CD4-positive, alpha-beta memory T cell (primary cell): ENCODE measurements at places on chromosomes 5 and 9.

GRCh38 chr5:140342287-140342686 lies 4.1 kb downstream of the HBEGF start:
- H3K4me3 ChIP-seq, result no peak overlapping the region
- H3K36me3 ChIP-seq, result no peaks in the 10 kb centered on the region
- no peak overlapping the region for H3K27ac ChIP-seq
- peak; percentile 54 for DNase-seq

DNA sequence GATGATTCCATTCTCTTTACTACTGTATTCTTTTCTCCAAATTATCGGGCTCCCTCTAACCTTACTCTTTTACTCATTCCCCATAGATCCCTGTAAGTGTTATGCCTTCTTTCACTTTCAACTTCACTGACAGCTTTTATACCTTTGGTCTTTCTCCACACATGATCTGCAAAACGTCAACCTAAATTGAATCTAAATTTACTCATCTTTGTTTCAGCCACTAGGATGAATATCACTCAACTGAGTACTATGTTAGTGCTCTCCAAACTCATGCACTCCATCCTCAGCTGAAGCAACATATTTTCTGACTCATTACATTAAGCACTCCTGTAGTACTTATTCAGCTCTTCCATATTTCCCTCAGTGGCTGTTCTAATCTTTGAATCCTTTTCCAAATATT lies 133.4 kb downstream of the ADAMTS19 start:
- H3K36me3 ChIP-seq, result no peaks in the 10 kb centered on the region
- no peaks in the 10 kb centered on the region for H3K4me1 ChIP-seq
- DNase-seq, result no peak
- no peak overlapping the region for H3K4me3 ChIP-seq

DNA sequence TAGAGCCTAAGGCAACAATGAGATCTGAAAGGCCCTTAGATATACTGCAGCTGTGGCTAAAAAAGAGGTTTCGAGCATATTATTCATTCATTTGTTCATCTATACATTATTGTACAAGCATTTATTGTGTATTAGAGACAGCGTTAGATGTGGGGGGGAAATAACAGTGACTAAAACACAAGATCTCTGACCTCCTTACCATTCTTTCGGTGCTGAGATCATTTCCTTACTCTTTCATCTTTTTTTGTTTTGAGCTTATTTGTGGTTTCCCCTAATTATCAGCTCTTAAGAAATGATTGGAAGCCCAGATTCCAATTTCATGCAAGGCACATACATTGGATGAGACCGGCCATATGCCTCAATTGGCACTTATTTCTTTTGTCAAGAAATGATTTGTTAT lies 113.2 kb downstream of the SEC61B start:
- H3K4me3 ChIP-seq, result no peak overlapping the region
- no peaks in the 10 kb centered on the region for H3K4me1 ChIP-seq
- H3K27me3 ChIP-seq, result no peaks in the 10 kb centered on the region
- no peaks in the 10 kb centered on the region for H3K36me3 ChIP-seq

GRCh38 chr9:93958819-93959682 lies 3.9 kb upstream of the BARX1 start:
- H3K27me3 ChIP-seq, result peaks cover 43% of the 10 kb centered on the region
- H3K27ac ChIP-seq, result no peak overlapping the region

- H3K4me3 ChIP-seq, result no peak overlapping the region
- no peaks in the 10 kb centered on the region for H3K36me3 ChIP-seq
- H3K27ac ChIP-seq, result no peak overlapping the region
- no peak for DNase-seq
- H3K4me1 ChIP-seq, result no peaks in the 10 kb centered on the region
These were observed 1094.9 kb upstream of the C9orf72 start for GRCh38 chr9:28668158-28668557.

- H3K4me1 ChIP-seq, result peaks cover 5% of the 10 kb centered on the region
- no peak overlapping the region for H3K4me3 ChIP-seq
- no peaks in the 10 kb centered on the region for H3K36me3 ChIP-seq
- no peaks in the 10 kb centered on the region for H3K27me3 ChIP-seq
These were observed 16.4 kb upstream of the RUFY1 start for GRCh38 chr5:179533907-179534306.

- H3K27me3 ChIP-seq, result no peaks in the 10 kb centered on the region
- H3K36me3 ChIP-seq, result no peaks in the 10 kb centered on the region
- no peak overlapping the region for H3K27ac ChIP-seq
- H3K4me1 ChIP-seq, result no peaks in the 10 kb centered on the region
- H3K4me3 ChIP-seq, result no peak overlapping the region
- DNase-seq, result peak; percentile 5
These were observed 106.7 kb downstream of the SMIM15 start for GRCh38 chr5:61055434-61056006.

DNA sequence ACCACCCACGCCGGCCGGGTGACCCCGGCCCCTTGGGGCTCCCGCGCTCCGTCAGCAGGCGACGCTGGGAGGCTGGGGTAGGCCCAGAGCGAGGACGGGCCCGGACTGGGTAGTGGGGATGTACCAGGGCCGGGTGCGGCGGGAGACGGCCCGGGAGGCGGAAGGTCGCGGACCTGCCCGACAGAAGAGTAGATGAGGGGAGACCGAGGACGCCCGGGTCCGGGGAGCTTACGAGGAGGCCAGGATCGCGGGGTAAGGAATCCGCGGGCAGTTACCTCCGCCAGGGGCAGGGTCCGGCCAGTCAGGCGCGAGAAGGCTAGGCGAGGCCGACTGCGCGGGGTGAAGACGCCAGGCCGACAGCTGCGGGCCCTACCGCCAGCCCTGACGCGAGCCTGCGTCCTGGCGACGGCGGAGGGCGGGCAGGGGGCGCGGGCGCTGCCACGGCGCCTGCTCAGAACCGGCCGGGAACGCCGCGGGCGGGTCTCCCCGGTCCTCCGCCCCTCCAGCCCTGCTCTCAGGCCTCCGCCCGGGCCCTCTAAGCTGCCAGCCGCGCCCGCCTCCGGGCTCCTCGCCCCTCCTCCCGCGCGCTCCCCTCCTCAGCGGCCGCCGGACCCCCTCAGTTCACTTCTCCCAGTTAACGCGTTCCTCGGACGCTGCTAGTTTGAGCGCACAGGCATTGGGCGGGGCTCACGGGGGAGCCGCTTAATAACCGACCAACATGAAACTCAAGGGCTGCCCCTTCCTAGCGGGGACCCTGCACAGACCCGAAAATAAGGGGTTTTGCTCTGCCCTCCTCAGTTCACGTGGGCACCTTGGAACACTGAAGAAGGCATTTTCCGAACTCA lies at the start of gene CPLANE1:
Gene CPLANE1 (minus strand): TSS at position 407 of the 845 bp plus-strand sequence. CDS start 1,678 bp downstream, outside the sequence.
- H3K27me3 ChIP-seq, result no peaks in the 10 kb centered on the region
- H3K36me3 ChIP-seq, result no peaks in the 10 kb centered on the region
- peaks cover 5% of the 10 kb centered on the region for H3K4me1 ChIP-seq

DNA sequence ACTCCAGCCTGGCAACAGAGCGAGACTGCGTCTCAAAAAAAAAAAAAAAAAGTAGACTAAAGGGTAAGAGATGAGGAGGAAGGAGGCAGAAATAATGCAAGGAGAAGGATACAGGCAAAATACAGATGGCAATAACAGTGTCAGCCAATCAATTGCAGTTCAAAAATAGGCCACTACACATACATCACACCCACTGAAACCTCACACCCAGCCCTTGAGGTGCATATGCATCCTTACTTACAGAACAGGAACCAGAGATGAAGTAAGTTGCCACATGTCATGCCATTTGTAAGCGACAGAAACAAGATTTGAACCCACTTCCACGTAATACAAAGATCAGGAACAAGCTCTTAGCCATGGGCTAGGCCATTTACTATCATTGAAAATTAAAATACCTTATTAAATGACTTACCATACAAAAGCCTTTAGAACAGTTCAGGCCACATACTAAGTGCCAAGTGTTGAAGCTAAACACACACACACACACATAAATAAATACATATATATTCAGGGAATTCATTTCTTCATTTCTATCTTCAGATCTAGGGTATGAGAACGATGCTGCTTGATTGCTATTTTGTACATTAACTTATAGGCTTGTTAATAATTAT lies 98.4 kb downstream of the FNBP1 start:
- no peaks in the 10 kb centered on the region for H3K27me3 ChIP-seq
- H3K36me3 ChIP-seq, result peaks cover 6% of the 10 kb centered on the region
- H3K4me3 ChIP-seq, result no peak overlapping the region
- peak; percentile 83 for DNase-seq
- peaks cover 59% of the 10 kb centered on the region for H3K4me1 ChIP-seq

- H3K4me3 ChIP-seq, result peak overlapping the region; percentile 88
- H3K27ac ChIP-seq, result peak overlapping the region; percentile 95
- no peaks in the 10 kb centered on the region for H3K27me3 ChIP-seq
- H3K36me3 ChIP-seq, result peaks cover 8% of the 10 kb centered on the region
- peaks cover 52% of the 10 kb centered on the region for H3K4me1 ChIP-seq
These were observed 960 bp downstream of the CANX start for GRCh38 chr5:179699616-179700237.

- no peaks in the 10 kb centered on the region for H3K4me1 ChIP-seq
- no peaks in the 10 kb centered on the region for H3K27me3 ChIP-seq
- H3K36me3 ChIP-seq, result no peaks in the 10 kb centered on the region
- no peak for DNase-seq
- H3K4me3 ChIP-seq, result no peak overlapping the region
- no peak overlapping the region for H3K27ac ChIP-seq
These were observed 16.7 kb upstream of the SLC25A51 start for GRCh38 chr9:37920471-37921167.

DNA sequence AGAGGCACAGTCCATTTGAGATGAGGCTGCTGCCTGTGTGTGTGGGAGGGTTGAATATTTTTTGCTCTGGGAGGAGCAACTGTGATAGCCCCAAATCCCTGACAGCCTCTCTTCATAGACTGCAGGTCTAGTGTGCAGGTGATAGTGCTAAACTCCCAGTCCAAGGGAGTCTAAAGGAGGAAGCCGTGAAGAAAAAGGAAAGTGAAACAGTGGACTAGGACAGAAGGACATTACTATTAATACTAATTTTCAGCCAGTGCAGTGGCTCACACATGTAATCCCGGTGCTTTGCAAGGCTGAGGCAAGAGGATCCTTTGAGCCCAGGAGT lies 295.0 kb downstream of the PDE4D start:
- DNase-seq, result no peak
- no peaks in the 10 kb centered on the region for H3K36me3 ChIP-seq
- no peak overlapping the region for H3K27ac ChIP-seq

GRCh38 chr5:109230369-109230768 lies 179.4 kb downstream of the PJA2 start:
- peaks cover 2% of the 10 kb centered on the region for H3K27me3 ChIP-seq
- H3K27ac ChIP-seq, result no peak overlapping the region
- no peaks in the 10 kb centered on the region for H3K4me1 ChIP-seq
- no peak overlapping the region for H3K4me3 ChIP-seq

DNA sequence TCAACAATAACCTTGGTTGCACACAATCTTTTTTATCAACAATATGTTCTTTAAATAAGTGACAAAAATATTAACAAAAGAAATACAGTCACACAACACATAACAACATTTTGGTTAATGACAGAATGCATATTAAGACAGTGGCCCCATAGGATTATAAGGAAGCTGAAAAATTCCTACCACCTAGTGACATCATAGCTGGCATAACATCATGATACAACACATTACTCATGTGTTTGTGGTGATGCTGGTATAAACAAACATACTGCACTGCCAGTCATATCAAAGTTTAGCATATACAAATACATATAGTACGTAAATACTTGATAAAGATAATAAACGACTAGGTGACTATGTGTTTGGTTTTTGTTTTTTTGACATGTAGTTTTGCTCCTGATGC lies 344.8 kb upstream of the POU5F2 start:
- no peaks in the 10 kb centered on the region for H3K27me3 ChIP-seq
- no peak for DNase-seq
- H3K27ac ChIP-seq, result no peak overlapping the region

DNA sequence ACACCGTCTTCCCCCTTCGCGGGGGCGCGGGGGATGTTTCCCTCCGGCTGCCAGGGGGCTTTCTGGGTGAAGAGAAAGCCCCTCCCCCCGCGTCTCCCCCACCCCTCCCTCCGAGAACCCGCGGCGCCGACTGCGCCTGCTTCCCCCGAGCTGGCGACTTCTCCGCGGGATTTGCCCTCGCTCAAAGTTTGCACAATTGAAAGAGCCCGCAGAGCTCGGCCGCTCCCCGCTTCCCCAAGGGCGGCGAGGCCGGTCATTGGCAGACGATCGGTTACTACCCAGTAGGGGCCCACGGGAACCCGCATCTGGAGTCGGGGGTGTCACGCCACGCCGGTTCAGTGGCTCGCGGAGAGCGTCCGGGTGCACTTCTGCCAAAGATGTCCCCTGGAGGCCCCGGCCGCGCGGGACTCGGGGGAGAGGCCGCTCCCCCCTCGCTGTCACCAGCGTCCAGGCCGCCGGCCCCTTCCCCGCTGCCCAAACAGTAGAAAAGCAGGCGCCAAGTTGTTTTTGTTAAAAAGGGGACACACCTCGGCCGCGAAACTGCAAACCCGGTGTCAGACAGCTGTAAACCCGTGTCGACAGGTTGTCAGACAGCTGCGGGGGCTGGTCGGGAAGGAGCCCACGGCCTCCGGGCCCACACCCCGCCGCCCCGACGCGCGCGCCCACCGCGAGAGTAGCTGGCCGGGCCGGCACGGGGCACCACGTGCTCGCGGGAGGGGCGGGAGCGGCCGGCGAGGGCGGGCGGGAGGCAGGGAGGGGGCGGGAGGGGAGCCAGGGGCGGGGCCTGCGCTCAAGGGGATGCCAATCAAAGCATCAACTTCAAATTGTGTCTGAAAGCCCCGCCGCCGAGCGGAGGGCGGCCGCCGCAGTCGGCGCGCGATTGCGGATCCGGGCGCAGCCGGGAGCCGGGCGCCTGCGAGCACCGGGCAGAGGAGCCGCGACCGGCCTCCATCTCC lies at the start of gene IRX1:
Gene IRX1 (plus strand): TSS at position 827 of the 956 bp plus-strand sequence. CDS start 274 bp downstream, outside the sequence.
- no peaks in the 10 kb centered on the region for H3K36me3 ChIP-seq
- H3K4me1 ChIP-seq, result no peaks in the 10 kb centered on the region
- H3K4me3 ChIP-seq, result no peak within 1 kb of the TSS
- no peak within 1 kb of the TSS for H3K27ac ChIP-seq
- peaks cover 11% of the 10 kb centered on the region for H3K27me3 ChIP-seq

DNA sequence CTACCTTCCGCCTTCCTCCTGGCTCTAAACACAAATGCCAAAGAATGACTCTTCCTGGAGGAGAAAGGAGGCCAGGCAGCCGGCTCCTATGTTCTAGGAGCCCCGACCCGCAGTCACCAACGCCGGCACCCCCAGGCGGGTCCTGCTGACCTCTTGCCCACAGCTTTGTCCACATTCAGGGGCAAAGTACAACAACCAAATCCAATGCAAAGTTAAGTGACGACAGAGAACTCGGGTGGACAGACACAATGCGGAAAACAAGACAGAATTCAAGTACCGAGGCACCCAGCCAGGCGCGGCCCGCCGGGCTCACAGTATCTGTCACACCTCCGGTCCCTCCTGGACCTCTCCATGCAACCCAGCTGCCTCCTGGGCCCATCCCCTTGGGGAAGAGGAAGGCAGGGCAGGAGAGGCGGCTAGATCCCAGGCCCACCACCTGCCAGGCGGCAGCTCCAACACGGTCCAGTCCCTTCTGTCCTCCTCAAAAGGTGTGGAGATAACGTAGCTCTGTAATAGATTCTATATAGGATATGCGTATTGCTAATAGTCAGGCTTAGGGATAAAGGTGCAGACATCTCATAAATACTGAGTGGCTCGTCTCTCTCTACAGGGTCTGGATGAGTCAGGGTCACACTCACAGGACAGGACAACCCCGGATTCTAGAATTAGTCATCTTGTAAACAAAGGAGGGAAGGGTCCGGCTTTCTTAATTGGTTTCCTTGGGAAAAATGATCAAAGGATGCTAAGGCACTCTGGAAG lies 46.9 kb upstream of the UBAC1 start:
- H3K27me3 ChIP-seq, result no peaks in the 10 kb centered on the region
- DNase-seq, result no peak
- no peak overlapping the region for H3K27ac ChIP-seq
